ENCODE measurements at places on chromosomes 5 and 9.

- no peak for DNase-seq
These were observed 333.9 kb downstream of the DIRAS2 start for GRCh38 chr9:90308691-90309090.

- no peak for DNase-seq
These were observed 335.8 kb upstream of the ACTBL2 start for GRCh38 chr5:57818397-57818796.

GRCh38 chr5:57332361-57332760 lies 150.2 kb downstream of the ACTBL2 start:
- DNase-seq: no peak

- no peak for DNase-seq
These were observed 782 bp upstream of the CDC20B start for GRCh38 chr5:55173687-55174230.

Data from CMK (cell line).